ENCODE measurements at places on chromosomes 7 and 10.

- no peak for DNase-seq
Measured at GRCh38 chr7:140494867-140495266, 15.6 kb upstream of the MKRN1 start.

GRCh38 chr7:117673367-117673766, 193.5 kb downstream of the CFTR start:
- DNase-seq: no peak

- DNase-seq: no peak
Measured at GRCh38 chr7:106621393-106622132, 39.4 kb downstream of the CCDC71L start.

GRCh38 chr10:5730766-5731165, 46.1 kb downstream of the TASOR2 start:
- DNase-seq: no peak

GRCh38 chr10:104331208-104331838, 6.9 kb downstream of the ITPRIP start:
- no peak for DNase-seq

DNA sequence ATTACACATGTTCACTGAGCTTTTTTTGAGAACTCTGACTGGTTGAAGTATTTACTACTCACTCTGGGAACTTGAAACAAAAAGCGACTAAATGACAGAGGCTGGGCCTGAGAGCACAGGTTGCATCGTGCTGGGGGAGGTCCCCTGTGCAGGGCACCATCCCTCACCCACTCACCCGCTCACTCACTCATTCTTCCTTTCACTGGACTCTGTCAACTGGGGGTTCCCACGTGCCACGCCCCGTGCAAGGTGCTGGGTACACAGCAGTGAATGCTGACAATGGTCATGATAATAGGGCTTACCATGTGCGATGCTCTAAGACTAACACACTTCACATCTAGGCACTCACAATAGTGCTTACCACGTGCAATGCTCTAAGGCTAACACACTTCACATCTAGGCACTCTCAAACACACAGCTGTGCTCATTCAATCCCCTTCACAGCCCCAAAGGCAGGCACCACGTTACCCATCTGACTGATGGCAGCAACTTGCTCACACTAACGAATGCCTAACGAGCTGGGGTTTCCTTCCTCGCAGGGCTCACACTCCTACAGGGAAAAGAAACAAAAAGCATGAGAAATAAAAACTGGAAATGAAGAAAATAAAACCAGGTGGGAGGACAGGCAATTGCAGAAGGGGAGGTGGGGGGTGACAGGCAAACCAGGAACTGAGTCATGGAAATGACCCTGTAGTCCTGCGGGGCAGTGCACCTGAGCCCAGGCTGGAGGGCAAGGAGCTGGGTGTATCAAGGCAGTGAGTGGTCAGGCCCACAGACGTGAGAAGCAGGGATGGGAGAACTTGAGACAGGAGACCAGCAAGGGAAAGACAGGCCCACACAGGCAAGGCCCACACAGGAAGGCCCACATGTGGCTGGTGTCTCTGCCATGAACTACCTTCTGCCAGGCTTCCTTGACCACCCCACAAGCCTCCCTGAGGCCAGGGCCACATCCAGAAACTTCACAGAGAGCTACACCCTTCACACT, 147.0 kb upstream of the FAM20C start:
- DNase-seq: no peak

GRCh38 chr10:62582804-62583208, 208.6 kb downstream of the ZNF365 start:
- DNase-seq: no peak
